ENCODE measurements at places on chromosomes 5 and 9.
A peak's percentile ranks its signal among the peaks of the same experiment; 100 is the strongest.

- DNase-seq = no peak
These were observed 83.5 kb upstream of the GNAQ start for GRCh38 chr9:78115073-78115472.

GRCh38 chr9:37939575-37940095, 35.7 kb upstream of the SLC25A51 start:
- DNase-seq = no peak

DNA sequence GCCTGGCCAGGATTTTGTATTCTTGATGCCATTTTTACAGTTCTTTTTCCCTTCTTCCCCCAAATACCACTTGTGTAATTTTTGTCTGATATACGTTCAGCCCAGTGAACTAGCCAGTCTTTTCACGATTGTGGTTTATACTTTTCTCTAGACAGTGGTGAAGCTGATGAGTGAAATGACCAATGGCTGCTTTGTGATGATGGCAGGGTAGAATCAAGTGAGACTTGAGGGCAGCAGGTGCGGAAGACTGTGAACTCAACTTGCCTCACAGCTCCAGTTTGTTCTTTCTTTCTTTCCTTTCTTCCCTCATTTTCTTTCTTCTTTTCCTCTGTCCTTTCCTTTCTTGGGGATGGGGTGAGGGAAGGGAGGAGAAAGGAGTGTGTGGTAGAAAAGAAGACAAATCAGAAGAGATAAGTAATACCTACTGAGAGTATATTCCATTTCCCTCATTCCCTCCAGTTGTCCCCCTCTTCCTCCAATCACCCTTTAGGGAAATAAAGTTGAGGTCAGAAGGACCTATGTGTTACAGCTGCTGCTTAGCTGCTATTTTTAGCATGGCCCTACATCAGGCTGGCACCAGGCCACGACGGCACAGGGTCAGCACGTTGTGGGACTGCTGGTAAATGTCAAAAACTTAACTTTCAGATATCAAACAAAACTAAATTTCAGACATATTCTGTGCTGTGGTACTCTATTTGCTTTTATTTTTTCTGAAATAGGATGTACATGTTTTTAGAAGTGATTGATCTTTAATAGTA, 12.3 kb downstream of the ZSWIM6 start:
- DNase-seq = no peak

DNA sequence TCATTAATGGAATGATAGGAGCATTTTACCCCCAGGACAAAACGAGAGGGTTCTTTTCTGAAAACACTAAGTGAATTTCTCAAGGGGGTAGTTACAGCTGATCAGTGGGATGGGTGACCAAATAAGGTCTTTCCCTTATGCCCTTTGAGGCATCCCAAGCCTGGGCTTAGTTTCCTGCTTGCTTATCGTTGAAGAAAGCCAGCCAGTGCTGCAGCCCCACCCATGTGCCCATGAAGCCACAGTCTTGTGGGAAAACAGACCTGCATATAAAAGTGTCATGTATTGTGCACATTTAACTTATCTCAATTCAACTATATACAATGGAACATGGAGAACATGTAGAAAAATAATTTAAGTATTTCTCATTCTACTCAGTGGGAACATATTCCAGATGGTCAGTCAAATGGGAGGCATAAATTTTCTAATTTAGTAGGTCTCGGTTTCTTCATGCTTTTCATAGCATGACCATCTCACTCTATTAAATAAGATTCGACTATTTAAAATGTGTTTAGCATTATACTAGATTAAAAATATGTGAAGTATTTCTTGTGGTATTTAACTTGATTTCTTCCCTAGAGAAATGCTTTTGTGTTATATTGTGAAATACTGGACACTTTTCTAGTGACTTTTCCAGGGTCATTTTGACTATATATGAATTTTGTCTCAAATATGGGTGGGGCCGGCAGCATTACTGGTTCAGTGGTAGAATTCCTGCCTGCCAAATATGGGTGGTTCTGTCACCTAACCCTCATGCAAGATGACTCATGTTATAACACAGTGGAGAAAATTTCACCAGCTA, 189.7 kb upstream of the SGCD start:
- peak; percentile 65 for DNase-seq

DNA sequence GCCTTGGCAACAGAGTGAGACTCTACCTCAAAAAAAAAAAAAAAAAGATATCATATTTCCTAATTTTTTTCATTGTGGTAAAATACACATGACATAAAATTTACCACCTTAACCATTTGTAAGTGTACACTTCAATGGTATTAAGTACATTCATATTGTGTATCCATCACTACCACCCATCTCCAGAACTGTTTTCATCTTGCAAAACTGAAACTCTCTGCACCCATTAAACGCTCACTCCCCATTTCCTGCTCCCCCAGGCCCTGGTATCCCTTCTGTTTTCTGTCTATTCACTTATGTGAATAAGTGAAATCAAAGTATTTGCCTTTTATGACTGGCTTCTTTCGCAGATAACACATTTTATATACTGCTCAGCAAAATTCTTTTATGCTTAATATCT, 12.8 kb downstream of the LRRC8A start:
- DNase-seq = no peak

DNA sequence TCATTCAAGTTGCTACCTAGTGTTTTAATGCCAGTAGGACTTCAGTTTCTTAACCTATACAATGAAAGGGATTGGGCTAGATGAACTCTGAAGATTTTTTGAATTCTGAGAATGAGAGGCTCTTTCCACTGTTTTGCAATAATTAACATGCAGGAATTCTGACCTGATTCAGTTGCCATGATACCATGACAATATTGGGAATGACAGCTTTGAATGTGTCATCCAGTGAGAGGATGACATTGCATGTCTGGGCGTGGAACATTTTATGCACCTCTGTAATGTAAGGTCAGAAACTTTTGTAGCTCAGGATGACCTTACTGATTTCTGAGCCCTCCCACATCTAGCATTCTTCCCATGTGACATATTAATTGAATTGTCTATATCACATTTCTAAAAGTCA, 30.6 kb upstream of the SPINK5 start:
- no peak for DNase-seq

DNA sequence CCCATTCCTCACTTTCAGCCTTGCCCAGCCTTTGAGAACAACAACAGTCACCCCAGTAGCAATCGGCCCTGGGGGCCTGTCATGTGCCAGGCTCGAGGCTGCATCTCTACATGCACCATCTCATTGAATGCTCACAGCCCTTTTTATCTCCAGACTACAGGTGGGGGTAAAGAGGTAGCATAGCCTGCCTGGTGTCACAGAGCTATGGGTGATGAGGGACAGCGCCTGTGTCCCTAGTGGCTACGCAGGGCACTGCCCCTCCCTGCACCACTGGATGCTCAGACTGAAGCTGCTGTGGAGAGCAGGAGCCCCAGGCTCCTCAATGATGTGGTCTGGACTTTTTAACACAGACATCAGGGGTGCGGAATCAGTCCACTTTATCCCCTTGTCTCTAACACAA, 2.8 kb downstream of the CAMK2A start:
- no peak for DNase-seq

- no peak for DNase-seq
These were observed 15.9 kb downstream of the RANBP6 start for GRCh38 chr9:5999443-6000101.

- DNase-seq = no peak
These were observed 648.7 kb upstream of the CDH18 start for GRCh38 chr5:20636686-20637085.

GRCh38 chr9:27165670-27166069, 56.6 kb downstream of the TEK start:
- DNase-seq = no peak

DNA sequence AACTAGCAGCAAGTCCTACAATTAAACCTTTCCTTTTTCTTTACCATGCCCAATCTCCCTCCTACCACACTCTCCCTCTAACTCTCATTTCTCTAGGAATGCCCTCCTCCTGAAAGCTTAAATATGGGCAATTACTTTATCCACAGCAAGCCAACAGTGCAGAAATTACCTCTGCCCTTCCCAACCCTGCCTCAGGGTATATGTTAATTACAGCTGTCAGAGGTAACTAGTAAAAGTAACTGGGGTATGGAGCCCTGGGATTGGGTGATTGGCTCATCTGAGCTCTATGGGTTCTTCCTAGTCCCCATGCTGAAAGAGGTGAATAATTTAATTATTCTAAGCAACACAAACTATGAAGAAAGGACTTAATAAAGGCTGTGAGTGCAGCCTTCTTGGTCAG, 478.9 kb upstream of the NMUR2 start:
- DNase-seq = no peak

- peak; percentile 19 for DNase-seq
These were observed 105.1 kb downstream of the EHMT1 start for GRCh38 chr9:137723783-137724445.

DNA sequence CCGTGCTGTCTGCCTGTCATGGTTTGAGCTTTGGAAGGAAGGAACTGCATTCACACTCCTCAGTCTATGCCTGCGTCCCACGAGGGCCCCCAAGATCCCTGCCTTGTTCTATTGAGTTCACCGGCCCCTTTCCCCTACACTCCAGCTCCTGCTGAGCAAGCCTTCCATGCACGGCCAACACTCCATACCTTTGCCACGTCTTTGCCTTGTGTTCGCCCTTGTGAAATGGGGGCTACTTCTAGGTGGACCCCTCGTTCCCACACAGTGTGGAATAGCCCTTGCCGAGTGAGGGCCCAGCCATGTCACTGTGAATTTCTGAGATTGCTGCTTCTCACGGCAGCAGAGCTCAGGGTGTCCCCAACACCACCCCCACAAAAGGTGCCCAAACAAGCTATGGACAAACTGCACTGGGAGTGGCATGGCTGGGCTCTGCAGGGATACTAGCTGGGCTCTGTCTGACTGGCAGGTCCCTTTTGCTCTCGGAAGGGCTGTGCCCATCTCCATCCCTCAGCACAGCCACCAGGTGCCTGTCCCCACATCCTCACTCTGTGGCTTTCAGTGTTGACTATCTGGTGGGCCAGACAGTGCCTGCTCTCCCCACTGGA, 67.9 kb upstream of the ADAMTS2 start:
- no peak for DNase-seq

- no peak for DNase-seq
These were observed 17.7 kb upstream of the CARTPT start for GRCh38 chr5:71701407-71701806.

DNA sequence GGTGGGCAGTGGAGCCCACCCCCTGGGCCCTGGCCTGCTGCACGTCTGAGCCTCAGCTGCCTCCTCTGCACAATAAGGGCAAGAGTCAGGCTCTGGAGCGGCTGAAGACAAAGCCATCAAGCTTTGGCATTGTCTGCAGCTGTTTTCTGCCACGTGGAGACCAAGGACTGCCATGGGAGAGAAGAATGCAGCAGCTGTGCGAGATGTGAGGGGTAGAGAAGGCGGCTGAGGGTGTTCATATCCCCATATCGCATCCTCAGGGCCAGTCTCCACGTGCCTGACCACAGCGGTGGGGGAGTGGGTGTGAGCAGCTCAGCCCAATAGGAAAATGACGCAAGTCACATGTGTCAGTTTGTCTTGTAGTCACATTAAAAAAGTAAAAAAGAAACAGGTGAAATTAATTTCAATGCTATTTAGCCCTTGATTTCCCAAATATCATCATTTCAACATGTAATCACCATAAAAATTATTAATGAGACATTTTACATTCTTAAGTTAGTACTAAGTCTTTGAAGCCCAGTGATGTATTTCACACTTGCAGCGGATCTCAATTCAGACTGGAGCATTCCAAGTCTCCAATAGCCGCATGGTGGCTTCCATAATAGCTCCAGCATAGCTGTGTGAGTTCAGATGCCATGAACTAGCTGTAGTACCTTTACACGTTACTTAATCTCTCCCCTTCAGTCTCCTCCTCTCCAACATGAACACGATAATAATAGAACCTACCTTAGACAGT, 6.6 kb downstream of the C1QTNF2 start:
- DNase-seq = no peak

GRCh38 chr5:54904425-54904824, 81.0 kb downstream of the ESM1 start:
- peak; percentile 47 for DNase-seq

DNA sequence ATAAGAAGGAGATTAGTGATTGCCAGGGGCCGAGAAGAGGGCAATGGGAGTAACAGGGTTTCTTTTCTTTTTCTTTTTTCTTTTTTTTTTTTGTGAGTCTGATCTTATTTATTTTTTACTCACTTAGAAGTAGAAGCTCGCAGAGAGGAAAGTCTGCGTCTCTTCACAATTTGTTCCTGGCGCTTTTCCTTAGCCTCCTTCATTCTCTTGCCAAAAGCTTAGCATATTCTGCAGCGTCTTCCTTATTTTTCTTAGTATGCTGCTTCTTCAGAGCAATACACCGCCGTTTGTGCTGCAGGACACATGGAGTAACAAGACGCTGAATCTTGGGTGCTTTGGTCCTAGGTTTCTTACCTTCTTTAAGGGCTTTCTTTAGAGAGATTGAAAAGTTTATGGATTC, 30.3 kb upstream of the DENND4C start:
- DNase-seq = no peak

- DNase-seq = no peak
These were observed 266.2 kb downstream of the TRIM32 start for GRCh38 chr9:116953271-116953670.

GRCh38 chr5:159951387-159951786, 35.1 kb downstream of the ADRA1B start:
- no peak for DNase-seq

DNA sequence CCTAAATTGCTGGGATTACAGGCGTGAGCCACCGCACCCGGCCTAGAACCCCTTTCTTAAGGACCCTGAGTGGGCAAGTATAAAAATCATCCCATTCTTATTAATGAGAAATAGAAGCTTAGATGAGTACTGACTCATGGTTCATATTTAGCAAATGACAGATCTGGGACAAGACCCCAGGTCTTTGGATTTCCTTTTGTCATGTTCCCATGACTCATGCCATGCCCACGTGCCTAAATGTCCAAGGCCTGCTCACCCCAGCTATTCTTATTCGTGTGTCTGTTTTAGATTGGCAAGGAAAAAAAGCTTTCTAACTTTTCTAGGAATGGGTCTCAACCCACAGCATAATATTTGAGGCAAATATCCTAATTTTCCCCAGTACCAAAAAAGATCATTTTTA, 57.7 kb upstream of the RPS23 start:
- DNase-seq = peak; percentile 67

- DNase-seq = no peak
These were observed 102.0 kb upstream of the BOD1 start for GRCh38 chr5:173718469-173718868.

GRCh38 chr5:71695595-71695994, 23.5 kb upstream of the CARTPT start:
- DNase-seq = peak; percentile 8

DNA sequence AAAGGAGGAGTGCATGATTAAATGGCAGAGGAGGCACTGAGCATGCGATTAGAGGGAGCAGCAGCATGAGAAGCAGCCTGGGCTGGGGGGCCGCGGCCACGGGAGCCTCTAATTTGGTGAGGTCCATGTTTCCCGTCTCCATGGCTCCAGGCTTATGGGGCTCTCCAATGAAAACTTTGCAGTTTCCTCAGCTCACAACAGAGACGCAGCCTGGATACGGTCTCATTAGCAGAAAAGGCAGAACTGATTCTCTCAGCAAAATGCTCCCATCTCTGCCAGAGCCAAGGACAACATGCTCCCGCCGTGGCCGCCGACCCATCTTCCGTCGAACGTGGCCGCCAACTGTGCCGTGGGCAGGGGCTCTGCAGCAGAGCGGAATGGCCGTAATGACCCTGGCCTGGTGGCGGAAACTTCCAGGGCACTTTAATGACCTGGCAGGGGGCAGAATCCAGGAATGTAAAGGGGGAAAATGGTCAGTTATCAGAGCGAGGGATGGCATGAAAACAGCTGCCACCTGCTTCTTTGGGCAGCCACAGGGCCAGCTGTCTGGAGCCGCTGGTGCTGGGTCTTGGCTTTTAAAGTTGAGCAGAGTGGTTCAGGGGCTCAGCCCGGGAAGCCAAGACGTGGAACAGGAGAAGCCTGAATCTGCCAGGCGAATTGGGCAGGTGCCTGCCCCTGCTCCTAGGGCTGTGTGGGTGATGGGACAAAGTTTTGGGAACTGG, 76.5 kb downstream of the COL5A1 start:
- DNase-seq = no peak
